ENCODE measurements at places on chromosomes 7 and 10. TPM values are rescaled to one million over a fixed set of nuclear protein-coding genes. Genes with fewer than 3 reads are reported as not detected.

RASA4B gene
- total RNA-seq, result 3.3 TPM

DNA sequence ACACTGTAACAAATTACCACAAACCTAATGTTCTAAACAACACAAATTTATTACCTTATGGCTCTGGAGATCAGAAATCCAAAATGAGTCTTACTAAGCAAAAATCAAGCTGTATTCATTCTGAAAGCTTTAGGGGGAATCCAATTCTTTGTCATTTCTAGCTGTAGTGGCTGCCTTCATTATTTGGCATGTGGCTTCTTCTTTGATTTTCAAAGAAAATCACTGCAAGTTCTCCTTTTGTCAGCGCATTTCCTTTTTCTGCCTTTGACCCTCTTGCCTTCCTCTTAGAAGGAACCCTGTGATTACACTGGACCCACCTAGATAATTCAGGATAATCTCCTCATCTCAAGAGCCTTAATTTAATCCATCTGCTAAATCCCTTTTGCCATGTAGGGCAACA is 36.9 kb downstream of the ZPBP start:
- DNase-seq, result no peak

MKX gene
- 15.3 TPM for total RNA-seq

DNA sequence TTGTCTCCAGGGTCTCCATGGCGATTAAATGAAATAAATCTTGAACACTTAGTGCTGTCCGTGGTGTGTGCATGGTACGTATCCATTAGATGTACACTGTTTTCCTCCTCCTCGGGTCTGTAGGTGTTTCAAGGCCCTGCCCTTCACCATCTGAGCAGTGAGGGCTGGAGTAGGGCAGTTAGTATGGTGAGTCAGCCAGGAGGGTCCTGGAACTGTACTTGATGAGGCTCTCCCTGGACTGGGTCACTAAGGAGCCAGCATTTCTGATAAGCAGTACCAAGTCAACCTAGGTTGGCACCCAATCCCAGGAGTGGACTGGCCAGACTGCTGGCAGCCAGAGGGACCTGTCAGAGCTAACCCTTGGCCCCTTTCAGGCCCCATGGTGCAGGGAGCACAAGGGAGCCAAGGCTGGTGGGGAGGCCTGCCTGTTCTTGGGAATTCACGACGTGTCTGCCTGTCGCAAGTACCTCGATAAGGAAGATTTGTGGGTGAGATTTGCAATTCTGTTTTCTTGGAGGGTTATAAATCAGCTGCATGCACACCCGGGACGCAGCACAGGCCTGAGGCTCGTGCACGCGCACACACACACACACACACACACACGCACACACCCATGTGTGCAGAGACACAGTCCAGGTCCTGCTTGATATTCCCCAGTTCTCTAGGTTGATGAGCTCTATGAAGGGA is 114.2 kb downstream of the ZMIZ1 start:
- DNase-seq, result no peak

CPXM2 gene
- 0.36 TPM for total RNA-seq
